ENCODE measurements at places on chromosomes 13 and 19.

DNA sequence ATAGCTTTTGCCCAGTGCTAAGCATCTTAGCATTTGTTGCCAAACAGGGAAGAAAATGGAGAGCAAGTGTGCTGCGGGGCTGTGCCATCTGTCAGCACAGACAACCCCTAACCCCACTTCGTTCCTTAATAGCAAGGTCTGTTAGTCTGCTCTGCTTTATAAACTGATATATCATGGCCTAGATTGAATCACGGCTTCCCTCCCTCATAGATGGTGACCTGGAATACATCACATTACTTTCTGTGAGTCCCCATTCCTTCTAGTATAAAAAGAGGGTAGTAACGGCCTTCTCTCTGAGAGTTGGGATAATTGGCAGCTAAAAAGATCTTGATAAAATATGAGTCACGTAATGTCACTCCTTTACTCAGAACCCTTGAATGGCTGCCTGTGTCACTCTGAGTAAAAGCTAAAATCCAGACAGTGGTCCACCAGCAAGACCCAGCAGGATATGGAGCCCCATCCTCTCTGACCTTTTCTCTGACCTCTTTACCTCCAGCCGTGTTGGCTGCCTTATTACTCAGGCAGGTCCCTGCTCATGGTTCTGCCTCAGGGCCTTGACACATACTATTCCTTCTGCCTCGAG lies 151.7 kb downstream of the DLEU7 start:
- no peak for DNase-seq

DNA sequence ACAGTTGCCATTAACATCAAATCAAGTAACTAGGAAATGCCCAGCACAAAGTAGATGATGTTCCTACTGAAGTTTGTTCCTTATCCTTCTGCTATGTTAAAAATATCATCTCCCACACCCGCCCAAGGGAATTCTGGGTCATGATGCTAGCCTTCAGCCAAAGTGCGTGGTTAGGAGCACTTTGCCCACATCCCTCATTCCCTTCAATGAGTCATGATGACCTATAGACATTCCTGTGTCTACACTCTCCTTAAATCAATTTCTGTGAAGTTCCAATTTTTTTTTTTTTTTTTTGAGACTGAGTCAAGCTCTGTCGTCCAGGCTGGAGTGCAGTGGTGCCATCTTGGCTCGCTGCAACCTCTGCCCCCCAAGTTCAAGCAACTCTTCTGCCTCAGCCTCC lies 17.0 kb downstream of the RXFP2 start:
- DNase-seq, result no peak

DNA sequence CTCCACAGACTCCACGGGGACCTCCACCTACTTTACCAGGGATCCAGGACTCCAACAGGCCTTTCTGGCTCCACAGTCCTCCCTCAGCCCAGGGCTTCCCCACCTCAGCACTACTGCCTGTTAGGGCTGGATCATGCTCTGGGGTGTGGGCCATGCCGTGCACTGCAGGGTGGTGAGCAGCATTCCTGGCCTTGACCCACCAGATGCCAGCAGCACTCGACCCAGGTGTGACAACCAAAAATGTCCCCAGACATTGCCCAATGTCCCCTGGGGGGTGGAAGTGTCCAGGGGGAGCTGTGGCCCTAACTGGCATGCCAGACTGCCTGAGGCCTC lies 42.0 kb downstream of the EPS15L1 start:
- DNase-seq, result no peak

DNA sequence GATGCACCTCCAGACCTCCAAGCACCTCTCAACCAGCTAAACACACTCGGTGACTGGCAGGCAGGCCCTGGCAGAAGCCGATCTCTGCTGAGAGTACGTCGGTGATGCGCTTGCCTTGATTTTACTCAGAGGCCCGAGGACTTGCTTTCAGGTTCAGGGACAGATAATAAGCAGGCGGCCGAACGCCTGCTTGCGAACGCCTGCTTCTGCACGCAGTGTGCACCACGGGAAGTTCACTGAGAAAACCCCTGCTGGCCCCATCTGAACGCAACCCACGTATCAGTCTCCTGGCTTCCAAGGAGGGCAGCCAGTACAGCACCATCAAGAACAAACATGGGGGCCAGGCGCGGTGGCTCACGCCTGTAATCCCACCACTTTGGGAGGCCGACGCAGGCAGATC lies 108.0 kb downstream of the STK24 start:
- no peak for DNase-seq

- no peak for DNase-seq
These were observed 18.3 kb upstream of the SLC1A6 start for GRCh38 chr19:14997981-14998380.

DNA sequence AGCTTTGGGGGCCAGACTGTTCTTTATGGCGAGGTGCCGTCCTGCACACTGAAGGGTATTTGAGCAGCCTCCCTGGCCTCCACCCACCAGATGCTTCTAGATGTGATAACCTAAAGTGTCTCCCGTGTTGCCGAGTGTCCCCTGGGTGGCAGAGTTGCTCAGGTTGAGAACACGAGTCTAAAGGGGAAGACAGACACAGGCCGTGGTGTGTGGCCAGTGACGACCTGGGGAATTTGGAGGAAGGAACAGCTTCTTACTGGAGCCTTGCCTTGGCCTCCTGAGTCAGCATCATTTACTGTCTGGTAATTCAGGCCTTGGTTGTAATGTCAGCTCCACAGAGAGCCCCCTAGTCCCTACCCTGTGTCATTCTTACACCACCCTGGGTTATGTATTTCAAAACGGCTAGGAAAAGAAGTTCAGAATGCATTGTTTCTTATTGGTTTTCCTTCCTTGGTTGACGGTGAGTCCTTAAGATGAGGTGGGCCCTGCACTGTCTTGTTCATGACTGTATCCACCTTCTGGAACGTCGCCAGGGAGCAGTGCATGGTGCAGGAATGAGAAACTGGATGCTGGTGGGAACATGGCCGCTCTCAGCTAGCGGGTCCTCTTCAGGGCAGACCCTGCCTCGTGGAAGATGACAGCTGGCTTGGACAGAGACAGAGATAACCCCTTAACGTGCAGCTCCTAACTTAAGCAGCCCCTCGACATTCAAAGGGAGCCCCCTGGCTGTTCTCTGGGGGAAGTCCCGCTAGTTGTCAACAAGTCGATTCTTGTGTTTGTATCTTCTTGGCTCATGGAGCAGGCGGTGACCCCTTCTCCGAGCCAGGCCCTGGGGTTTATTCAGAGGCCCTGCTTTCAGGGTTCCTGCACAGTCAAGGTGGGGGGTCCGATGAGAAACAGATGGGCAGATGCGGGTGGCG lies 7.2 kb downstream of the SIN3B start:
- DNase-seq, result no peak

- DNase-seq, result no peak
These were observed 1065.8 kb upstream of the MIR17HG start for GRCh38 chr13:90281709-90282108.

- DNase-seq, result no peak
These were observed 3.7 kb upstream of the MKNK2 start for GRCh38 chr19:2054763-2055162.

- DNase-seq, result no peak
These were observed 38.0 kb downstream of the PHF11 start for GRCh38 chr13:49533591-49534269.

DNA sequence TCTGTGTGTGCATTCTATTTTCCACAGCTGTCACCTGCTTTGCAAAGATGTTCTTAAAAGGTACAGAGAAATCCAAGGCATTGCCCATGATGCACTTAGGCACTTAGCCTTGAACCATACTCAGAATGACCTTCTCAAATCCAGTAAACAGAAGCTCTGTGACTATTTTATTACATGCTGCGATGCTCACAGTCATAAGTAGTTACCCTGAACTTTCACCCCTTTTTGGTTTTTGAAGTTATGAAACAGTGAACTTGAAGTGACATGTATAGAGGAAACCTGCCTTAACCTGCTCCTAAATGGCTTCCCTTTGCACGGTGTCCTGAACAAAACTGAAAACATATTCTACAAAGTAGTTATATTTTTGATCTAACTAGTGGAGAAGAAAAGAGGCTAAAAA lies 100.4 kb downstream of the SLC10A2 start:
- DNase-seq, result no peak

DNA sequence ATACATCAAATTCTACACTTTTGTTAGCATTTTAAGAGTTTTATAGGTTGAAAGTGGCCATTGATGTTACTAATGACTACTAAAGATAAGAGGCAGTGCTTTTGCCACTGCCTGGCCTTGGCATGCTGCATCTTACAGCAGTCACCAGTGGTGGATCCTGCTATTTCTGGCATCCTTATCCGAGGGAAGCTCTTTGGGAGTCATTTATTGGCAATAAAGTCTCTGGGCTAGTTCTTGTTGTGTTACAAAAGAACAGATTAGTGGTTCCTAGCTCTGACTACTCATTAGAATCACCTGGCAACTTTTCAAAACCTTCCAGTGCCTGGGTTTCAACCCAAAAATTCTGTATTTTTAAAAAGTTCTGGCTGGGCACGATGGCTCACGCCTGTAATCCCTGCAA lies 94.5 kb downstream of the ZMYM2 start:
- DNase-seq, result no peak

GRCh38 chr13:72514146-72514545 lies 213.3 kb downstream of the MZT1 start:
- no peak for DNase-seq

DNA sequence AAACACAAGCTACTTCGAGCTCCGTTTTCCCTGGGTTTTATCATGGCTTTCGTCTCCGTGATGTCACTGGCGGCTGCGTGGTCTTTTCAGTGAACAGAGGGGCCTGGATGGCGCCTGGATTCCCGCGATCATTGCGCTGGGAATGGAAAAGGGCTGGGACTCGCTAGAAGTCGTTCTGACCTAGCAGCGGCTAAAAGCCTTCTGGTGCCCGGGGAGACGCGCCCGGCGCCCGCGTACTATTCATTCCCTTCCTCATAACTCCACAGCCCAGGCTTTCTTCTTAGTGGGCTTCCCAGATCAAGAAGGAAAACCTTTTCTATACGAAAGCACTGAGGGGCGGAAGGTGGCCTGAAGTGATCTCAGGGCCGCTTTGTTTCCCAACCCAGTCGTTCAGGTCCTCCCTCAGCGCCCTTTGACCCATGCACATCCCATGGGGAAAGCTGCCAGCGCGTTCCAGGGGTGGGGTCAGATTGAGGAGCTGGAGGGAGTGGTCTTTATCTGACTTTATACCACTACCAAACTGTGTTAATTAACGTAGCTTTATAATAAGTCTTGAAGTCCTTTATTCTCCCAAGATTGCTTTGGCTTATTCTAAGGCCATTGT lies 96.6 kb downstream of the ELF1 start:
- DNase-seq, result no peak

GRCh38 chr13:75581874-75582640 lies 32.5 kb downstream of the UCHL3 start:
- no peak for DNase-seq

- no peak for DNase-seq
These were observed 16.0 kb downstream of the SMAD9 start for GRCh38 chr13:36903925-36904595.

DNA sequence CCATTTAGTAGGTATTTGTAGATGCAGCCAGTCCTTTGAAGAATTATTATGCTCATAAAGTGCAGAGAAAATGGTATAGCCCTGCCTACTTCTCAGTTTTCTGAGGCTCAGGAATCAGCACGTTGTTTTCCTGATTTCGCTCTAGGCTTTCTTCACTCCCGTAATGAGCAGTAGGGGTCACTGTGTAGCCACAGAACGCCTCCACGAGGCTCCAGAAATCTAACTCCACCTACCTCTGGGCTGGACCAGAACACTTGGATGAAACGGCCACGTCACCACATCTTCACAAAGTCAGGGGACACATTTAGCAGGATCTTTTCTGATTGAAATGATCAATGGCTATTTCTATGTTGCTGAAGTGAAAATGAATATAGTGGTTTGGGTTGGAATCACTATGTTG lies 49.8 kb upstream of the GTF3A start:
- DNase-seq, result peak; percentile 32

- DNase-seq, result no peak
These were observed 26.8 kb downstream of the UBXN6 start for GRCh38 chr19:4430760-4431159.

GRCh38 chr13:89407357-89407756 lies 1736.2 kb downstream of the SLITRK5 start:
- no peak for DNase-seq

DNA sequence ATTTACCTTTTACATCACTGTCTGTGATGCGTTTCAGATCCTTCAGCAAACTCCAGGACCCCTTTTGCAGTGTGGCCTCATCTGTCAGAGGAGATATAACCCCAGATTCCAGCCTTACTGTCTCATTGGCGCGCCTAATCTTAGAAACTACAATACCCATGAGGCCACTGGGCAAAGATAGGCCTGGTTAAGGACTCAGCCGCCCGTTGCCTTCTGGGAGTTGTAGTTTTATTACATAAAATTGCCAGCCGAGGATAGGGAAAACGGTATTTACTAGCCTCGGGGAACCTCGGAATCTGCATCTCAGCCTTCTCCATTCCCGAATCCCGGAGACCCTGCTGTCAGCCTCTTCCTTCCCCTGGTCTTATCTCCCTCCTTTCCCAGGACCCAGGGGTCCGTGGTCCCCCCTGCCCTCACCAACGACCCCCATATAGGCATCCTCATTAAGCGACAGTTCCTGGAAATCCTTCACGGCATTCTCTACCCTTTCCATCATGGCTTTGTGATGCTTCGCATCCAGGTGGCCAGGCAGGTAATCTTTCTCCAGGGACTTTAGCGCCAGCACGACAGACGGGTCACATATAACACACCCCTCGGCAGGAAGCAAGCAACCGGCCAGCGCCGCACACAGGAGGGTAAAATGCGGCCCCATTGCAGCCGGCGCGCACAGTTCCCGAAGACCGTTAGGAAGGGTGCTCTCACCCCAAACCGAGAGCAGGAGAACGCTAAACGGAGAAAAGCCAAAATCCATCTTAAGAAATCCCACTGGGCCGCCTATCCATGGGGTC lies 1.3 kb downstream of the IZUMO1 start:
- peak; percentile 43 for DNase-seq

- DNase-seq, result no peak
These were observed 38.8 kb downstream of the TDRD3 start for GRCh38 chr13:60435762-60436374.

- no peak for DNase-seq
These were observed 94.7 kb upstream of the RAP2A start for GRCh38 chr13:97339019-97339987.

GRCh38 chr13:22061371-22061805 lies 390.5 kb downstream of the FGF9 start:
- peak; percentile 19 for DNase-seq

DNA sequence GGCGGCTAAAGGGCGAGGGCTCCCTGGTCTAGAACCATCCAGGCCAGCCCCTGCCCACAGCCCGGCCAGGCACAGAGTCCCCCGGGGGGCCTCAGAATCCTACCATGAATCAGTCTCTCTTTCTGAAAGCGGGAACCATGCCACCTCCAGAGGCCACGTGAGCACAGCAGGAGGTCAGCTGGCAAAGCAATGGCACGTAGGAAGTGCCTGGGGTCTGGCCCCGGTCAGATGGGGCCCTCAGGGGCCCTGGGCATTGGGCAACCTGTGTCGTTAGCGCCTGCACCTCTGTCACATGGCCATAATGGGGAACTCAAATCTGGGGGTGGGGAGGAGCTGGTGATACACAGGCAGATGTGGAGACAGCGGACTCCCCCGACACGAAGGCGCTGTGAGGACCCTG lies 8.8 kb downstream of the MFSD12 start:
- DNase-seq, result no peak

- no peak for DNase-seq
These were observed 4.7 kb downstream of the RPL28 start for GRCh38 chr19:55390461-55390880.
